ENCODE measurements at places on chromosomes 7 and 10.

- DNase-seq = no peak
Observed at GRCh38 chr7:132739271-132739955, 163.1 kb upstream of the PLXNA4 start.

- DNase-seq = no peak
Observed at GRCh38 chr10:114343623-114344505, 60.4 kb downstream of the AFAP1L2 start.

- no peak for DNase-seq
Observed at GRCh38 chr7:116399819-116400218, 99.7 kb upstream of the CAV2 start.

DNA sequence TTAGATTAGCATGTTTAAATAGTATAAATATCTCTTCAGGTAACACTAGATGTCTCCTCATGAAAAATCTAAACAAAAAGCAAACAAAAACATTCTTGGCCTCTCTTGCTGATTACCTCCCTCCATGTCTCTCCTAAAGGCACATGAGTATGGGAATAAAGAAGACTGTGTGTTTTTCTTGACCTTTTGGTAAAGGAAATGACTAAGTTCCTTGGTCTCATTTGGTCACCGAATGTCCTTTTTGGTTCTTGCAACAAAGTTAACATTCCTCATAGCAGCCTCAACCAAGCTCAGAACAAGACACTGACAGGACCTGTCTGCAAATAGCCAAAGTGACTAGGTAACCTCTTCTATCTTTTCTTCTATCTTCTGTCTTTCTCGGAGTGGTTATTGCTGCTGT, 35.5 kb downstream of the POM121L12 start:
- no peak for DNase-seq

GRCh38 chr7:81736091-81736490, 33.8 kb downstream of the HGF start:
- no peak for DNase-seq

GRCh38 chr10:71660313-71660712, 59.3 kb downstream of the C10orf105 start:
- DNase-seq = no peak

GRCh38 chr10:116960066-116960776, 44.8 kb downstream of the SHTN1 start:
- DNase-seq = no peak

DNA sequence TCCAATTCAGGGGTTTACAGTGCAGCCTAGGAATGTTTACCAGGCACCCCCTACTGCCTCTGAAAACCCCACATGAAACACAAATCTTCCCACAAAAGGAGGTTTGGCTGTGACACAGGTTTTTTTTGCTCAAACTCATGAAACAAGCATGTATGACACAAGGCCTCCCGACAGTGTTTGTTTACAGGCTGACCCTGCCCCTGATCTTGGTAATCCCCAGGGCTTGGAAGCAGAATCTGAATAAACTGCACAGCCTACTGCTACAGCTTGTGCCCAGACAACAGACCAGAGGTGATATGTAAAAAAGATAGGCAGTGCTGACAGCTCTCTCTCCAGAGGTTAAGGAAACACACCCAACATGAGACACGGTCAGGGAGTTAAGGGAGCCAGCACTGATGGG, 184.2 kb downstream of the KMT2E start:
- no peak for DNase-seq

DNA sequence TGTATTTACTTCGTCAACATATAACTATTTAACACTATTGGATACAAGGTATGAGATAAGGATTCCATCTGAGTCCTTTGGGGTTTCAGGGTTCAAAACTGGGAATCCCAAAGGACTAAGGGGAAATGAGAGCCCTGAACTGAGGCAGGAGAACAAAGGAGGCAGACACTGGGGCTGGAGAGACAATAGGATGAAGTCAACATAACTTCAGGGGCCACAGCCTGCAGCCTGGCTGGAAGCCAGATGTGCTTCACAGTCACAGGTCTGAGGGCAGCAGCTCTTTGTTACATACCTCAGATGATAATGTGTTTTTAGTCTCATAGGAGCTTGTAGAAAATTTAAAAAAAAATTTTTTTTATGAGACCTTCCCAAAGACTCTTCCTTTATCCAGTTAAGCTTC, 73.3 kb downstream of the NRF1 start:
- DNase-seq = no peak

GRCh38 chr10:8137726-8138125, 83.2 kb downstream of the GATA3 start:
- DNase-seq = peak; percentile 44

DNA sequence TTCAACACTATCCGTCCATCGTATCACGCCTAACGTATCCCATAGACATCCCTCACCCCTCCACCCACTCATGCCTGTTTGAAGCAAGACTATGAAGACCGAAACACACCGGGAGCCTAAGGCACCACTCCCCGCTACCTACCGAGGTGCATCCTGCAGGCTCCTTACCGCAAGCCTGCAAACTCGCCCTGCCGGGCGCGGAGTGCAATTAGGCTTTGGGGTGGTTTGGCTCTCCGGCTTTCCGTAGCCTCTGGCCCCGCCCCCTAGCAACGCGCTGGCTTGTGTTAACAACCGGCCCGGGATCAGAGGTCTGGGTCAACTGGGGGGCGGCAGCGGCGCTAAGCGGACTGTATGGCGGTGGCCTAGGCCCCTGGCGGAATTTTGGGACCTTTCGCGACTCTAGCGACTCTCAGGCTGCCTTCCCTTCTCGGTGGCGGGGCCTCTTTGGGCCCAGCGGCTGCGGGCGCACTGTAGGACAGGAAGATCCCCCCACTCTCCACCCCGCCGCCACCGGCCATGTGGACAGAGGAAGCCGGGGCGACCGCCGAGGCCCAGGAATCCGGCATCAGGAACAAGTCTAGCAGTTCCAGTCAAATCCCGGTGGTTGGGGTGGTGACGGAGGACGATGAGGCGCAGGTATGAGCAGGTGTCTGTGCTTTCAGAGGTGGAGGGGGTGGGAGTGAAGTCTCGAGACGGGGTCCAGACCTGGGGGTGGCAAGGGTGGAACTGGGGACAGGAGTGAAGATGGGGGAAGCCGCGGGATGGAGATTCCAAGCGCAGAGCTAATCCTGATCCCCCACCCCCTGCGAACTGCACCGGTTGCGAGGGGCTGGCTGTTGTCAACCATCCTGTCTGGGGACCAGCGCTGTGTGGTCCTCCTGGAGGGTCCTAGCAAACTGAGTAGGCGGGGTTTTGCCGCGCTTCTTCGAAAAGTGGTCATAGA, at the start of gene CFAP69:
Gene CFAP69 (plus strand): TSS at position 266 of the 943 bp plus-strand sequence. CDS start 251 bp downstream, at position 517.
- DNase-seq = peak; percentile 79

DNA sequence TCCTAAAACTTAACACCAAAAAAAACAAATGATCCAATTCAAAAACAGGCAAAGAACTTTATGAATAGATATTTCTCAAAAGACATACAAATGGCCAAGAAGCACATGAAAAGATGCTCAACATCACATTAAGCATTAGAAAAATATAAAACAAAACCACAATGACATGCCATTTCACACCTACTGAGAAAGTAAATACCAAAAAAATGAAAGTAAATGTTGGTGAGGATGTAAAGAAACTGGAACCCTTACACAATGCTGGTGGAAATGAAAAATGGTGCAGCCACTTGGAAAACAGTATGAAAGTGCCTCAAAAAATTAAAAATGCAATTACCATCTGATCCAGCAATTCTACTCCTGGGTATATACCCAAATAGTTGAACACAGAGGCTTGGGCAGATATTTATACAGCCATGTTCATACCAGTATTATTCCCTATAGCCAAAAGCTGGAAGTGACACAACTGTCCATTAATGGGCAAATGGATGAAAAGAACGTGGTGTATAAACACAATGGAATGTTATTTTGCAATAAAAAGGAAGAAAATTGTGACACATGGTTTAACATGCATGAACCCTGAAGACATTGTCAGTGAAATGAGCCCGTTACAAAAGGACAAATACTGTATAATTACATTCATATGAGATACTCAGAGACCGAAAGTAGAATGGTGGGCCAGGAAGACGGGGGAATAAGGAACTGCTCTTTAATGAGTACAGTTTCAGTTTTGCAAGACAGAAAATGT, 89.0 kb downstream of the JMJD1C start:
- no peak for DNase-seq

DNA sequence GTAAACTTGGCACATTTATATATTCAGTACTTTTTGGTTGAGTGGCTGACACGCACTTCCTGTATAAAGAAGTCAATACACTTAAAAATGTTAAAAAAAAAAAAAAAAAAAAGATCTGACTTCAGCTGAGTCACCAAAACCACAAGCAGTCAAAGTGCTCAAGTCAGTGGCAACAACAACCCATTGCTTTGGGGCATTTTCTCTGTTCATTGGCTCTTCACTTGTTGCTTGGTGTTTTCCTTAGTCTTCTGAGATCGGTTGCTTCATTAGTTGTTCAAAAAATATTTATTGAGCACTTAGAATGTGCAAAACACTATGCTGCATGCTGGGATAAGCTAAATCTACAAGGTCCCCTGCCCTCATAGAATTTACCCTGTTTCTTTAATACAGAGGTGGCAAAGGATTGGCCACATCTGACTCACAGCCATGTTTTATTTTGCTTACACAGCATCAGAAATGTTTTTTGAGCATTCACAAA, 63.7 kb downstream of the ZNRF2 start:
- peak; percentile 64 for DNase-seq

DNA sequence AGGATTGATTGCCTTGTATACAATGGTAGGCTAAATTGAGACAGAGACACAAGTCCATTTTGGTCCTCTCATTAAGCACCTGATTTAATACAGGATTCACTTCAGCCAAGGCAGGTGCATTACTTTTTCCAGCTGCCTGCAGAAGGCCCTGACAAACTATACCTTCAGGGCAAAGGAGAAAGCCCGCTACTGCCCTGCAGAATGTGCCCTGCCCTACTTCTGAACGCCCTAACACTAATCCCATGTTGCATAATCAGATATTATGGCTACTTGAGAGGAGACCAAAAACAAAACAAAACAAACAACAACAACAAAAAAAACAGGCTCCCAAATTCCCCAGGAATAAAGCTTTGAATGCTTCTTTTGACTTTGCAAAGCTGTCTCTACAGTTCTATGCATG, 116.9 kb upstream of the ABI1 start:
- no peak for DNase-seq

- no peak for DNase-seq
Observed at GRCh38 chr10:29022513-29022912, 266.4 kb upstream of the LYZL1 start.

DNA sequence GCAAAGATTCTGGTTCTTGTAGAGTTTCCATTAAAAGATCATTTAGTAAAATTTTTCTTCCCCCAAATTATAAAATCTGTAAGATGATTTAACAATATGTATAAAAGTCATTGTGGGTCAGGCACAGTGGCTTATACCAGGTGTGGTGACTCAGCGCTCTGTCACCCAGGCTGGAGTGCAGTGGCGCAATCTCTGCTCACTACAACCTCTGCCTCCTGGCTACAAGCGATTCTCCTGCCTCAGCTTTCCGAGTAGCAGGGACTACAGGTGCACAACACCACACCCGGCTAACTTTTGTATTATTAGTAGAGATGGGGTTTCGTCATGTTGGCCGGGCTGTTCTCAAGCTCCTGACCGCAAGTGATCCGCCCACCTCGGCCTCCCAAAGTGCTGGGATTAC, 68.0 kb downstream of the SEPTIN14 start:
- DNase-seq = no peak

GRCh38 chr10:55446441-55447002, 645.5 kb upstream of the PCDH15 start:
- no peak for DNase-seq

DNA sequence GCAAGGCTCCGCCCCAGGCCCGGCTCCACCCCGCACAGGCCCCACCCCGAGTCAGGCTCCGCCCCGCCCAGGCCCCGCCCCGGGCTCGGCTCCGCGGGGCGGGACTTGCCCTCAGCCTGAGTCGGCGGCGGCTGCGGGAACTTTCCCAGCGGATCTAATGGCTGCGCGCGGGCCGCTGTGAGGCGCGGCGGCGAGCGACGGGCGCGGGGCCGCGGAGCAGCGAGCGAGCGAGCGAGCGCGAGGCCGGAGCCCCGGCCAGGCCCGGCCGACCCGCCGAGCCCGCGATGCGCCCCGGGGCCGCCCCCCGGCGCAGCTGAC, at the start of gene INPP5A:
Gene INPP5A (plus strand): TSS at position 104 of the 318 bp plus-strand sequence. CDS start 310 bp downstream, outside the sequence.
- no peak for DNase-seq

- DNase-seq = no peak
Observed at GRCh38 chr7:4136501-4137110, 545.5 kb upstream of the FOXK1 start.

GRCh38 chr10:71088054-71088453, 124.3 kb upstream of the UNC5B start:
- no peak for DNase-seq

DNA sequence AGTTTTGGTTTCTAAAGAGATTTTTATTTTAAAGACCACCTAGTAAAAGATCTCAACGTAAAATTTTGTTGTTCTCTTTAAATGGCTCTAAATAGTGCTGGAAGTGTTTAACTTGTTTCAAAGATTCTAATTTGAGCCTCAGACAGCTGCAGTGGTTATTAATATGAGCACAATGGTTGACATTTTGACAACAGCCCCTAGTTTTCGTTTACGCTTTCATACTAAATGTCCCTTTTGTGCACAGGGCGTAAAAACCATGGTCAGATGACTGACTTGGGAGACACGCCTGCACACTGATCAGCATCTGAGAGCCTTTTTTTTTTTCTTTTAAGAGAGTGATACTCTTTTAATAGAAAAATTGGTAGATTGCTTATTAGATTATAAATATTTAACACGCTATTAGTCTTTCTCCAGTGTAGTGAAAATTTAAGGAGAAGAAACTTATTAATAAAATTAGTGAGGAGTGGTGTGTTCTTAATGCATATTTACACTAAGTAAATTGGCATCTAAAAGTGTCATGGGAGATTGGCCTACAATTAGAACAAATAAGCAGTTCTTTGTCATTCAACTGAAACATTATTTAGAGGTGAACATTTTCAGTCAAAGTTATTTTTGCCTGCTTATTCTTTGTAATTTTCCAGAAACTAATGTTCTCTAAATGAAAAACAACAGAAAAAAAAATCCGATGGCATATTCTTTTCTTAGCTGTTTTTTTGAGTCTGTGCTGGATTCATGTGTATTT, 182.8 kb upstream of the PHYHIPL start:
- DNase-seq = no peak

DNA sequence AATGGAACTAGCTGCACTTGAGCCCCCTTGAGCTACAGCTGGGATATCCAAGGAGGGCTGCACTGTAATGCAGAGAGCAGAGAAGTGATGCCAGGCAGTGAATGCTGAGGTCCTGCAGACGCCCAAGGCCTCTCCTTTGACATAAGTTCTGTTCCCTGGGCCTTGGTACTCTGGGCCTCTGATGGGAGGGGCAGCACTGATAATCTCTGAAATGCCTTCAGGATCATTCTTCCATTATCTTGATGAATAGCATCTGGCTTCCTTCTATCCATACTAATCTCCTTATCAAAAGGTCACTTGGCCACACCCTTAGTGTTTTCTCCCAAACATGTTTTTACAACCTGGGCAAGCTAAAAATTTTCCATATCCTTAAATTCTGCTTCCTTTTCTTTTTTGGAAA, 6.9 kb downstream of the GRB10 start:
- DNase-seq = no peak

- no peak for DNase-seq
Observed at GRCh38 chr7:66110856-66111255, 3.8 kb upstream of the CRCP start.

- DNase-seq = no peak
Observed at GRCh38 chr7:16543456-16543855, 16.8 kb downstream of the LRRC72 start.
